CD4-positive, alpha-beta T cell treated with Interleukin-2 at 100 ng/mL for 4 hours (primary cell): ENCODE measurements at places on chromosomes 5 and 9.
A peak's percentile ranks its signal among the peaks of the same experiment; 100 is the strongest.

- no peak for DNase-seq
These were observed 223.3 kb downstream of the MEF2C start for GRCh38 chr5:88659529-88660263.

- DNase-seq: no peak
These were observed 47.0 kb upstream of the SELENOP start for GRCh38 chr5:42858687-42859086.

DNA sequence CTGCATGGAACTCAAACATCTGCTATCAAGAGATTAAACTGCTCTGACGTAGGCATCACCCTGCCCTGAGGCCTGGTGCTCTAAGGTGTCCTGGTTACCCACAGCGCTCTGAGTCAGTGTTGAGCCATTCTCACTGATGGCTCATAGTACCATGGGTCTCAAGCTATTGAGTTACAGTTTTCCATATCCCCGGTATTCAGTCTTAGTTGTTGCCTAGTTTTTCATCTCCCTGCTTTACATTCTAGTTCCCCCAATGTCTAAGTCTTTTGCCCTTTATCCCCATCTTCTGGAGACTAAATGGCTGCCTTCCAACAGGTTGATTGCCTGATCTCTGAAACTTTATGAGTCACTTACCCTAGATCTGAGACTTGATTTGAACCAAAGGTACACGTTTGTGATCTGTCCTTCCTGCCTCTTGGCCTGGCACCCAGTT is 161.2 kb upstream of the PTGER4 start:
- DNase-seq: no peak

- DNase-seq: no peak
These were observed 280.2 kb downstream of the SEMA5A start for GRCh38 chr5:9265441-9266287.

DNA sequence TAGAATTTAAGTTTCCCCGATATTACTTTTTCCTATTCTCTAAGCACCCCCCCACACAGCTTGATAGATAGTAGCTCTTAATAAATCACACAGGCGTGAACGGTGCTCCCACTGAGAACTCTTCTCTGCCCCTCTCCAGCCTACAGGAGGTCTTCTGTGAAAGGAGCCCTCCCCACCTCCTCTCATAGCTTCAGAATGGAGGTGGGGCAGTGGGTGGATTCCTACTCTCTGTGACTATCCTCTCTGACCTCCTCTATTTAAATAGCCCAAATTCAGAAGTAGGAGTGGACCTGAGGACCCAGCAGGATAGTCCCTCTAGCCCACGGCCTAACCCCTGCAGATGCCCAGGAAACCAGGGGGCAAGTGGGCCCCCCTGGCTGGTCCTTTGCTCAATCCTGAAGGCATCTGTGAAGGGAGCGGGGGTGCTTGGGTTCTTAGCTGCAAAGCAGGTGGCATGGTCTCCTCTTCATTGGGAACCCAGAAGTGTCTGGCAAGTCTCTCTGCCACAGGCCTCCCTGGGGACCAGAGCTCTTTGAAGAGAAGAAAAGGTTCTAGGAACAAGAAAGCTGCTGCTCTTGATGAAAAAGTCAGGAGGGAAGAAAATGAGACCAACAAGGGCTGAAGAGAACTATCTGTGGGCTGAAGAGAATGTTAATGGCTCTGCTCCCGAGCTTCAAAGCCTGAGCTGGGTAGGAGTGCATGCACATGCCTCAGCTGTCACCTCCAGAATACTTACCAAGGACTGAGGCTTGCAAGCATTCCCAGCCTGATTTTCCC is 21.1 kb upstream of the HSPA9 start:
- no peak for DNase-seq

GRCh38 chr9:91949946-91950664 is at the start of gene ROR2:
TSS of gene ROR2 (minus strand) at chr9:91950228.
- peak; percentile 32 for DNase-seq

GRCh38 chr5:53571403-53571802 is 11.0 kb downstream of the NDUFS4 start:
- DNase-seq: no peak

DNA sequence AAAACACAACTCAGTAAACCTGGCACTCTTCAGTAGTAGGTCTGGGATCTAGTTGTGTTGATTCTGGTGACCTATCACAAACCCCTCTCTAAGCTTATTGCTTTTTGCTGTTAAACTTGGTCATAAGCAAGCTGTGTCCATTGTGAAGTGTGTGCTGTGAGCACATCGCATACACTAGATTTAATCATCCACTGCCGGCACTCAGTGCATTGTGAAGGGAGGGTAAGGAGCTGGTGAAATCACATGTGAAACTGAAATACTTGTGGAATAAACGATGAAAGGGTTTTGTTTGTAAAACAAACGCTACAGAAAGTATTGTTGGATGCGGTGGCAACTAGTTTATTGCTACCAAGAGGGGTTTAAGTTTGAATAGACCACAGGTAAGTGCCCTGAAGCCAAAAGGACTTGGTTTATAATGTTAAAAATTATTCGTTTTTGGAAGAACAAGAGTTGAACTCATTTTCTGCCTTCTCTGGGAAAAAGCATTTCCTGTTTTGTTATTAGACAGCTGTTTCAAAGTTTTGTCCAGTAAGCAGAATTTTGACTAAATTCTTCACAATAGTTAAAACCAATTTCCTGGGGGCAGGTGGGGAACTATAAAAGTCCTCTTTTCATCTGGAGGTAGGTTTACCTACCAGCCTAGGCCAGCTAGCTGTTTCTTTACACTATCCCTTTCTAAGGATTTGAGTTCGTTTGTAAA is 24.6 kb downstream of the TJP2 start:
- DNase-seq: no peak

- no peak for DNase-seq
These were observed 136.8 kb upstream of the ADRA1B start for GRCh38 chr5:159779481-159779880.

GRCh38 chr9:81827616-81828296 is 100.5 kb upstream of the SPATA31D4 start:
- DNase-seq: no peak

- no peak for DNase-seq
These were observed at the start of gene SLC27A6 for GRCh38 chr5:128965011-128965637. TSS of gene SLC27A6 (plus strand) at chr5:128965488. CDS start at chr5:128966138, 650 bp downstream.

GRCh38 chr9:93659044-93659836 is 82.9 kb downstream of the PHF2 start:
- no peak for DNase-seq

DNA sequence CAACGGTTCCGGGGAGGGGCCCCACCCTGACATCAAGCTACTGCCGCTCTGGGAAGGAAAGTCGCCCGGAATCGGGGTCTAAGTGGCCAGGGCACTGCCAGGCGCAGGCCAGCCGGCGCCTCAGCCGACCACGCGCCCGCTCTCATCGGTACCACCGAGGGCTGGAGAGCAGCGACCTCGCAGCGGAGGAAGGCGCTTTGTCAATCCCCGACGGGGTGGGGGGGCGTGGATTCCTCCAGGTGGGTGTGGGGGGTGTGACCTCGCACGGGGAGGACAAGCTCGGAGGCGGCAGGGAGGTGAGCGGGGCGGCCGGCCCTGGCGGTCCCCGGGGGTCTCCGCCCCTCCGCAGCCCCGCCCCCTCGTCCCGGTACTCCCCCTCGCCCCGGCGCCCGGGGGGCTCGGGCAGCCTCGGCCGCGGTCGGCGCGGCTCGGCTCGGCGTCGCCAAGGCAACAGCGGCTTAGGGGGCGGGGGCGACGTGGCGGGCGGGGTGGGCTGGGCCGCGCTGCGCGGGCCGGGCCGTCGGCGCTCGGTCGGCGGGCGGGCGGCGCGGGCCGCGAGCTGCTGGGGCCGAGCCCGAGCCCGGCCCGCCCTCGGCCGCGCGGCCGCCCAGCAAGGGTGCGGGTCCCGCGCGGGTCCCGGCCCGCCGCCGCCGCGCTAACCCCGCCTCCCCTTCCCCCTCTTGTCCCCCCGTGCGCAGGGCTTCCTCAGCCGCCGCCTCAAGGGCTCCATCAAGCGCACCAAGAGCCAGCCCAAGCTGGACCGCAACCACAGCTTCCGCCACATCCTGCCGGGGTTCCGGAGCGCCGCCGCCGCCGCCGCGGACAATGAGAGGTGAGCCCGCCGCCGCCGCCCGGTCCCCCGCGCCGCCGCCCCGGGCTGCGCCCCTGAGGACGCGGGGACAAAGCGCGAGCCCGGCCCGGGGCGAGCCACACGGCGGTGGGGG is 47.5 kb downstream of the DAB2IP start:
- peak; percentile 40 for DNase-seq

GRCh38 chr5:142726188-142726731 is 40.4 kb upstream of the FGF1 start:
- no peak for DNase-seq

GRCh38 chr5:117497601-117498000 is 923.0 kb upstream of the SEMA6A start:
- DNase-seq: no peak
